ENCODE measurements at places on chromosomes 5 and 9.

- DNase-seq: no peak
These were observed 93.8 kb downstream of the HSPA4 start for GRCh38 chr5:133145436-133146170.

DNA sequence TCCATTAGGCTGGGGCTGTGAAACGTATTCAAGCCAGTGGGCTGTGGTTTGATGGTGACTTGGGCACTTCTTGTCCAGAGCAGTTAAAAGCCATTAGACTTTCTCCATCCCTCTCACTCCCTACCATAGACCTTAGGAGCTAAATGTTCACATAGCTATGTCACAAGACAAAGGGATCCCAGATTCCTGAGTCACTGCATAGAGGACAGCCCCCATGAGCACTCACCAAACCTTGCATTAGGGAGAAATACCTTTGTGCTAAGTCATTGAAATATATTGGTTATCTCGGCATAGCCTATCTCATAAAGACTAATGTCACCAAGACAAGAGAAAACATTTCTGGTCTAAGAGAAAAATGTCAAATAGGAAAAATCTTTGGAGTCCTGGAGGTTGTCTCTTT is 104.3 kb downstream of the TRPM6 start:
- no peak for DNase-seq

- no peak for DNase-seq
These were observed 10.6 kb upstream of the UBAP2 start for GRCh38 chr9:34059281-34059680.

DNA sequence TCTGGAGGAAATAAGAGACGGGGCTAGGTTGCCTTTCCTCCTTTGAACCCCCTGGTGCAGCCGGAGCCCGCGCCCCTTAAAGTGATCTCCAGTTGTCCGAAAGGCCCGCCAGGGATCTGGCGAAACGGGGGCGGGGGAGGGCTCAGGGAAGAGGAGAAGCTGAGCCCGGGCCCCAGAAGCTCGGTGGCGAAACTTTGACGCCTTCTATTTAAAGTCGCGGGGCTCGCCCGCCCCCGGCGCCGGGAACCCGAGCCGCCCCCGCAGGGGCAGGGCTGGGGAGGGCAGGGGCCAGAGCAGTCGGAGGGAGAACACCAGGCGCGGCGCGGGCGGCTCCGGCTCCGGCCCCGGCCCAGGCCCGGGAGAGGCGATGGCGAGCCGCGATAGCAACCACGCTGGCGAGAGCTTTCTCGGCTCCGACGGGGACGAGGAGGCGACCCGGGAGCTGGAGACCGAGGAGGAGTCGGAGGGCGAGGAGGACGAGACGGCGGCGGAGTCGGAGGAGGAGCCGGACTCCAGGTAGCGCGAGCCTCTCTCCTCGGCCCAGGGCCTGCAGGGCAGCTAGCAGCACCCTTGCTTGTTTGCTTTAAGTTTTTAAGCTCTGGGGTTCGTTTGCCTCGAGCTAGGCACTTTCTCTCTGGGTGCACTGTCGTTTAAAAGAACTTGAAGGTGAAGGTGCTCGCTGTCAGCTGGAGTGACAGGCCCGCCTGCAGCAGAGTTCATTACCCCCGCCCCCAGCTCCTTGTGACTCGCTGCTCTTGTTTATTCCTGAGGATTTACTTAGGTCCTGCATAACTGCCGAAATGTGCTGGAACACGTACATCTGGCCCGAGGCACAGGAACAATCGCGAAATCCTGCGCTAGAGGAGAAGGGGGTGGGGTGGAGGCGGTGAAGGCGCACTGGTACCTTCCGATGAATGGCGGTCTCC is at the start of gene CMYA5:
TSS of gene CMYA5 (plus strand) at position 296 of the 926 bp plus-strand sequence. CDS start at position 368, 72 bp downstream.
- DNase-seq: peak; percentile 73

DNA sequence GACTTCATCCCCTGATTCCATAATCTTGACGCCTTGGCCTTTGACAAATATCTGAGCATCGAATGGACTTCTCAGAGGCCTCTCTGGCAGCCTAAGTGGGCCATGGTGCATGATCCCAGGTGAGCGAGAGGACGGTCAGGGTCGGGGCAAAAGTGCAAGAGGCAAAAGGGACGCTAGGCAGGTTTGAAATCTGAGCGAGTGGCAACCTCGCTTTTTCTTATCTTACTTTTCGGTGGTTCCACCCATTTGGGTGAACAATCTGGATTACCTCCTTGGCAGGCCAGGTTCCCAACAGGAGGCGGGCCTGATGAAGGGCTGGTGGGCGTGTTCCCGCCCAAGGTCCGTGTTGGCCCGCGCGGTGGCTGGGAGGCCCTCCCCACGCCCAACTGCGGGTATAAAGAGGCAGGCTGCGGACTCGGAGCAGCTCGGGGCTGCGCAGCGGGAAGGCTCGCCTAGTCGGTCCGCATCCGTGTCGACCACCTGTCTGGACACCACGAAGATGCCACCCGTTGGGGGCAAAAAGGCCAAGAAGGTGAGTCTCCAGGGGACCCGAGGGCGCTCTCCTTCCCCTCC is at the start of gene BHMT:
TSS of gene BHMT (plus strand) at position 423 of the 573 bp plus-strand sequence. CDS start at position 500, 77 bp downstream.
- no peak for DNase-seq

GRCh38 chr9:34459941-34460340 is 1.3 kb downstream of the DNAI1 start:
- no peak for DNase-seq

- no peak for DNase-seq
These were observed 542.4 kb downstream of the RAB3C start for GRCh38 chr5:59125011-59125961.

GRCh38 chr9:111039231-111039906 is 1.1 kb upstream of the LPAR1 start:
- DNase-seq: peak; percentile 48

- DNase-seq: no peak
These were observed 4.1 kb downstream of the NR6A1 start for GRCh38 chr9:124766815-124767554.

DNA sequence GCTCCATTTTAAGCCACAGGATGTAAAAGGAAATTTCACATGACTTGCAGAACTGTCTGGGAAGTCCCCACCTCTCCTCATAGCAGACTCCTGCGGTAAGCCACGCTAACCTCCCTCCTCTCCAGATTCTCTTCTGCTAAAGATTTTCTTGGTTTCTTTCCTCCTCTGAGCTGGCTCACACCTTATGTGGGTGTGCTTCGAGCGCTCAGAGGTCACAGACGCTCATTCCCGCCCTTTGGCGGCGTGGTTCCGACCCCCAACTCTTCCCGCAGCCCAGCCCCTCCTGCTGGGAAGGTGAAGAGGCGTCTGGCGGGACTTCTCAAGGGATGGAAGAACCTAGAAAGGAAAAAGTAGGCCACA is 32.9 kb upstream of the CDK20 start:
- DNase-seq: no peak

GRCh38 chr5:168114444-168115017 is 176.9 kb upstream of the WWC1 start:
- peak; percentile 73 for DNase-seq

GRCh38 chr5:172175263-172175719 is 12.7 kb downstream of the STK10 start:
- no peak for DNase-seq

All from ecto neural progenitor cell (in vitro differentiated cells).